Activated CD4-positive, alpha-beta memory T cell treated with anti-CD3 and anti-CD28 coated beads for 36 hours (primary cell): ENCODE measurements at places on chromosomes 11 and 22. TPM values are rescaled to one million over a fixed set of nuclear protein-coding genes. Genes with fewer than 3 reads are reported as not detected.

Gene HTR3A
- total RNA-seq, result not detected

Gene ART1
- total RNA-seq, result not detected

Gene RAB3IL1
- 0.10 TPM for total RNA-seq

DNA sequence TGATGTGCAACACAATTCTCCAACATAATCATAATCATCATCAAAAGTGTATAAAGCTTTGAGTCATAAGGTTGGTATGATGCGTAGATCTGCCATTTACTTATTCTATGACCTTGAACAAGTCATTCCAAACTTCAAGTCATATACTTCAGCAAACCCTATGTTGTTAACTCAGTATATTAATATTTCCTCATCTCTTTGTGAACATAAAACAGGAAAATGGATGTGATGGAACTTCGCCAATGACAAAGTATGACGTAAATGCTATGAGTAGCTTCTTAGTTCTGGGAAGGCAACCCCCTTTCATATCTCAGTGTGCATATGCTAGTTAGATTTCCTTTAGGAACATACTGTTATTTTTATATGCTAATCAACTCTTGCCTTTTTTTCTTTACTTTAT, 102.7 kb upstream of the ANO3 start:
- no peak overlapping the region for H3K4me3 ChIP-seq
- no peak for DNase-seq
- H3K36me3 ChIP-seq, result no peaks in the 10 kb centered on the region
- H3K27ac ChIP-seq, result no peak overlapping the region
- peaks cover 1% of the 10 kb centered on the region for H3K27me3 ChIP-seq
- H3K4me1 ChIP-seq, result no peaks in the 10 kb centered on the region

GRCh38 chr11:1931341-1932104, 12.0 kb downstream of the TNNT3 start:
- H3K4me3 ChIP-seq, result no peak overlapping the region
- no peaks in the 10 kb centered on the region for H3K36me3 ChIP-seq
- DNase-seq, result no peak
- H3K4me1 ChIP-seq, result peaks cover 2% of the 10 kb centered on the region
- no peaks in the 10 kb centered on the region for H3K27me3 ChIP-seq

DNA sequence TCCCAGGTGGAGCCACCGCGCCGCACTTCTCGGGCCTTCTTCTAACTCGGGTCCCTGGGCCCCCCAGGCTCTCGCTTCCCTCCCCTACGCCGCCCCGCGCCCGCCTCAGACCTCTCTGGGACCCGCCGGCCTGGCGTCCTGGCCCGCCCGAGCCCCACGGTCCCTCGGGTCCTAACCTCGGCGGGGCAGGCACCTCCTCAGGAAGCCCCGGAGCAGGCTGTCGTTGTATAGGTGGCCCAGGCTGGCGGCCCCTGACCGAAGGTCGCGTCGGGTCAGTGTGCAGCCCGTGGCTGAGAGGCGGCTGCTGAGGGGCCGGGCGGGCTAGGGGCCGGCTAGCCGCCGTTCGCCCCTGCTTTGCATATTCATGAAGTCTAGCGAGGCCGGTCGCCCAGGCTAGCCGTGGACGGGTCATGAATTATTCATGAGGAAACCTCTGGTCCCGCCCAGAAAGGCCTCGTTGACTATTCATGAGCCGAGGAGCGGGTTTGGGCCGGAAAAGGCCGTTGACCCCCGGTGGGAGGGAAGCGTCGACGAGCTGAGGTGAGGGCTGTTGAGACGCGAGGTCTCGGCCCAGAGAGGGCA, at the start of gene HORMAD2:
TSS of gene HORMAD2 (plus strand) at position 513 of the 582 bp plus-strand sequence. CDS start 13,489 bp downstream, outside the sequence.
- no peaks in the 10 kb centered on the region for H3K27me3 ChIP-seq
- no peaks in the 10 kb centered on the region for H3K36me3 ChIP-seq
- peaks cover 20% of the 10 kb centered on the region for H3K4me1 ChIP-seq
- H3K27ac ChIP-seq, result no peak within 1 kb of the TSS
- no peak for DNase-seq

GRCh38 chr11:69041516-69041915, 7.2 kb upstream of the TPCN2 start:
- H3K4me1 ChIP-seq, result peaks cover 10% of the 10 kb centered on the region
- no peak overlapping the region for H3K4me3 ChIP-seq
- DNase-seq, result no peak
- no peak overlapping the region for H3K27ac ChIP-seq

DNA sequence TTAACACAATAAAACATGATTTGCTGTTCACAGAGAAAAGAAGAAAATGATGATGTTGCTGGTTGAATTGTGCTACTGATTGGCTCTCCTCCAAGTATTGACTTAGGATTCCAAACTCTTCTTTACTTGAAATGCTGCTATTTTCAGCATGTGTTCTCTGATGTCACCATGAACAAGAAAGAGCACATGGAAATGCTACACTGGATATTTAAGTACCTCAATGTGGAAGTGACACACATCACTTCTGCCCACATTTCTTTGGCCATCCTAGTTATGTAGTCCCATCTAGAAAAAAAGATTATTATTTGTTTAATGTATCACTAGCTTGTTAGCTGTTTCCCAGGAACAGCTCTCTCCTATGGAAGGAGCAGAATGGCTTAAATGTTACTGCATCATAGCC, 27.2 kb downstream of the OR52B2 start:
- DNase-seq, result no peak
- no peaks in the 10 kb centered on the region for H3K4me1 ChIP-seq
- H3K27ac ChIP-seq, result no peak overlapping the region
- H3K36me3 ChIP-seq, result no peaks in the 10 kb centered on the region

DNA sequence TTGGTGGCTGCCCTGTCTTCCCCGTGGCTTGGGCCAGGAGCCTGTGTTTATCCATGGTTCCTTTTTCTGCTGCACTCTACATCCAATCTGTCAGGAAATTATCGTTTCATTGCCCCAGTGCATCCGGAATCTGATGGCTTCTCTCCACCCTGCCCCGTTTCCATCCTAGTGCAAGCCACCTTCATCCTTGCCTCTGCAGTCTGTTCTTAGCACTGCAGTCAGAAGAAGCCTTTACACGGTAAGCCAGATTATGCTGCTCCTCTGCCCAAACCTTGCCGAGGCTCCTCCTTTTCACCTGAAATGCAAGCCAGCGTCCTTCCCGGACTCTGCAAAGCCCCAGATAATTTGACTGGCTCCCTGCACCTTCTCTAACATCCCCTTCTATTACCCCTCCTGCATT, 45.1 kb downstream of the PARVG start:
- peaks cover 5% of the 10 kb centered on the region for H3K36me3 ChIP-seq
- H3K4me3 ChIP-seq, result no peak overlapping the region
- H3K4me1 ChIP-seq, result no peaks in the 10 kb centered on the region
- peaks cover 11% of the 10 kb centered on the region for H3K27me3 ChIP-seq
